Calu3 (cell line): ENCODE measurements at places on chromosomes 4 and X. TPM values are rescaled to one million over a fixed set of nuclear protein-coding genes. Genes with fewer than 3 reads are reported as not detected.

DNA sequence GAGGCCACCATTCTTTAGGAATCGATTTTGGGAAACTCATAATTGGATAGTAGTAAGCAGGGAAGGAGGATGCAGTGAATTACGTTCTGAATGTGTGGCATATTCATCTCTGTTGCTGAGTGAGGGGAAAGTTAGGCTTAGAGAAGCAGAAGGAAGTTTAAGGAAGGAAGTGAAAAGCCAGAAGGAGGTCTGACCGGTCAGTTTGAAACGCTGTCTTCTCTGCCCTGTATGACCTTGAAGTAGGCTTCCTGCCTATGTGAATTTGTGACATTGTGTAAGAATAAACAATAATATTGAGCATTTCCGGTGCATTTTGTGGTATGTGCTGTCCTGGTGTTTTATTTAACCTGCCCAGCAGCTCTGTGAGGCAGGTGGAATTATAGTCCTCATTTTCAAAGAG lies 67.3 kb downstream of the PDLIM5 start:
- DNase-seq = no peak

GRCh38 chr4:67929426-67929825 lies 33.9 kb downstream of the TMPRSS11A start:
- no peak for DNase-seq

DNA sequence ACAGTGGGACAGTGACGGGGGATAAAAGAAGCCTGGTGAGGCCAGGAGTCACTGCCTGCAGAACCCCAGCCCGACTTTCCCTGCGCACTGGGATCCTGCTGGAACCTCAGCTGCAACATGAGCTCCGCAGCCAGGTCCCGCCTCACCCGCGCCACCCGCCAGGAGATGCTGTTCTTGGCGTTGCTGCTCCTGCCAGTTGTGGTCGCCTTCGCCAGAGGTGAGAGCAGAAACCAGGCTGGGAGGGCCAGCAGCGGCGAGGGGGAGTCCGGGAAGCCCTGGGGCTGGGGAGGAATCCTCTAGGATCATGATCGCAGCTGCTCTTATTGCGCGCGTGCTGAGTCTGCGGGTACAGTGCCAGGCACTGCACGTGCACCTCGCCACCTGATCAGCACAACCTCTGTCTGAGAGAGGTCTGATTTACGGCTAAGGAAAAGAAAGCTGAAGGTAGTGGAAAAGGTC lies at the start of gene PF4V1:
Gene PF4V1, plus strand, starts transcription at position 51 of the 459 bp plus-strand sequence. Its CDS starts 67 bp downstream, at position 118.
- DNase-seq = no peak

- DNase-seq = no peak
These were observed 22.1 kb downstream of the TMEM131L start for GRCh38 chr4:153488006-153488891.

- no peak for DNase-seq
These were observed 1038.3 kb upstream of the SLIT2 start for GRCh38 chr4:19213388-19213787.

- DNase-seq = no peak
These were observed 85.9 kb downstream of the ZAR1 start for GRCh38 chr4:48575964-48576363.

- DNase-seq = no peak
These were observed 67.1 kb downstream of the DTHD1 start for GRCh38 chr4:36348403-36348938.

- no peak for DNase-seq
These were observed 91.5 kb upstream of the MAP9 start for GRCh38 chr4:155468282-155468681.

GRCh38 chr4:74975848-74976824 lies 43.2 kb downstream of the PARM1 start:
- no peak for DNase-seq

DNA sequence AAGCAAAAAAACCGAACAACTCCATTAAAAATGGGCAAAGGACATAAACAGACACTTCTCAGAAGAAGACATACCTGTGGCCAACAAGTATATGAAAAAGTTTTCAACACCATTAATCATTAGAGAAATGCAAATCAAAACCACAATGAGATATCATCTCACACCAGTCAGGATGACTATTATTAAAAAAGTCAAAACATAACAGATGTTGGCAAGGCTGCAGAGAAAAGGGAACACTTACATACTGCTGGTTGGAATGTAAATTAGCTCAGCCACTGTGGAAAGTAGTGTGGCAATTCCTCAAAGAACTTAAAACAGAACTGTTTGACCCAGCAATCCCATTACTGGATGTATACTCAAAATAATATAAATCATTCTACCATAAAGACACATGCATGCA lies 436.3 kb downstream of the KLHL13 start:
- no peak for DNase-seq

- DNase-seq = peak; percentile 57
These were observed 236.7 kb upstream of the PGRMC2 start for GRCh38 chr4:128524311-128524710.

DNA sequence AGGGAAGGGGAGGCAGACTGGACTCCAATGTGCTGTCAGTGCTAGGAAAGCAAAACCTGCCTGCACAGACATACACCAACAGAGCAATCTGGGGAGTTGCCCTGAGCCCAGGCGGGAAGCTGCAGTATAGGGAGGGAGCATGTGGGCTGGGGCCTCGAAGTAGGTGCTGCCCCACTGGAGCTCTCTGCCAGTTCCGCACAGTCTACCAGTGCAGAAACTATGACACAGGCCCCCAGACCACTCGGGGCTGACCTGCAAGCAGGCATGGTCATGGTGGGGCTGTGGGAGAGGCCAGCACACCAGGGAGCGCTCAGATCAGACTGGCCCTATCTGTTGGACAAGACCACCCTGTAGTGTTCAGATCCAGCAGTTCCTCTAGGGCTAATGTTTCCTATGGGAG lies 344.1 kb upstream of the TRAM1L1 start:
- DNase-seq = no peak

- no peak for DNase-seq
These were observed 16.8 kb downstream of the CLNK start for GRCh38 chr4:10667701-10668326.

DNA sequence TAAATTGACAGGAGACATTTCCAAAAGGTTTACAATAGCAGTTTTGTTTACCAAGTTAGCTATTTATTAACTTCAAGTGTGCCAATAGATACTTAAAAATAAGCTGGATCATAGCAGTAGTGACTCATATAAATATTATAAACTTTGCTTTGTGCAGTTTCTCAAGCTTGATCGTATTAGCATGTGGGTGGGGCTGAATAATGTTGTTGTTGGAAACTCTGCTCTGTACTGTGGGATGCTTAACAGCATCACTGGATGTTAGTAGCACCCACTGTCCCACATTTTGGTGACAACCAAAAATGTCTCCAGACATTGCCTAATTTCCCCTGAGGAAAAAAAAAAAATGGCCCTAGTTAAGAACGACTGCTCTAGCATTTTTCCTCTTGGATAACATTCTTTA lies 855.2 kb upstream of the ADGRL3 start:
- DNase-seq = no peak

GRCh38 chr4:14078326-14078725 lies 450.8 kb upstream of the BOD1L1 start:
- DNase-seq = no peak

DNA sequence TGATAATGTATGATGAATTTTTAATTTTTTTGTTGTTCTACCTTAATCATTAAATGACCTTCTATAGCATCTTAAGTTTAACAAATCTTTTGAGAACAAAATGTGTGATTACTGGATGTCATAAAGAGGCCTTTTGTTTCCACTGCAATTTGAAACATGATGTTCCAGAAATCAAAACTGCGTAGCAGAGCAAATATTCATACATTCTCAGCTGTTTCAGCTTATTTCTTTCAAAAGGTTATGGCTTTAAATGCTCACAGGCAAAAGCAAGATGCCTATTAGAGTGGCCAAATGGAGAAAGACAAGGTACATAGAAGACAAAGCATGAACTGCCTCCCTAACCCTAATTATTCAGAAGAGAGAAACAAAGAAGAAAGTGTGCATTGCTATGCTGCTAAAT lies 233.0 kb upstream of the SLC7A11 start:
- DNase-seq = no peak

- DNase-seq = no peak
These were observed 804.7 kb upstream of the NDST4 start for GRCh38 chr4:115918149-115918548.

GRCh38 chr4:8104491-8105305 lies 53.9 kb downstream of the ABLIM2 start:
- DNase-seq = no peak

DNA sequence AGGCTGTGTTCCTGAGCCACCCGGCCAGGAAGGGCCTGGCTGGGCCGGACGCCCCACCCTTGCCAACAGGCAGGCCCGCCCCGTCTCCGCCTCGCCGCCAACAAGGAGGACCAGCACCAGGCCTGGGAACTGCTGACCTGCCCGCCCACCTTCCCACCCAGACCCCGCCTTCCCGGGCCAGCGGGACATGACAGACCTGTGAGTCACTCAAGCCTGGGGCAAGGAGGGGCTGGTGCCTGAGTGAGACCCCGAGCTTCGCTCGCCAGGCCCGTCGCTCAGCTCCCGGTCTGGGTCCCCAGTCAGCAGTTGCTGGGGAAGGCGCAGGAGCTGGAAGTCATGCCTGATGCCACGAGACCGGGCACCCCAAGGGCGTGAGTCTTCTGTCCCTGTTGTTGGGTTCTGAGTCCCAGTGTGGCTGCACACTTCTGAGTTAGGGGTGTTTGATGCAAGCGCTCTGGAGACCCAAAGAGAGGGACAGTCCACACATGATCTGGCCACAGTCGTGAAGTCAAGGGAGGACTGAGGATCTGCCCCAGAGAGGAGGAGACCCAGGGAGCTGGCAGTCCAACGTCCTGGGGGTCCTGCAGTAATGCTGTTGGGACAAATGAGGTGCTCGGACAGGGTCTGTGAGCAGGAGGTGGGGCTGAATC lies at the start of gene DNASE1L1:
Gene DNASE1L1, minus strand, starts transcription at position 33 of the 650 bp plus-strand sequence. CDS start 3,686 bp downstream, outside the sequence.
- DNase-seq = peak; percentile 95

- no peak for DNase-seq
These were observed 7.6 kb upstream of the TBC1D19 start for GRCh38 chr4:26576231-26576739.

DNA sequence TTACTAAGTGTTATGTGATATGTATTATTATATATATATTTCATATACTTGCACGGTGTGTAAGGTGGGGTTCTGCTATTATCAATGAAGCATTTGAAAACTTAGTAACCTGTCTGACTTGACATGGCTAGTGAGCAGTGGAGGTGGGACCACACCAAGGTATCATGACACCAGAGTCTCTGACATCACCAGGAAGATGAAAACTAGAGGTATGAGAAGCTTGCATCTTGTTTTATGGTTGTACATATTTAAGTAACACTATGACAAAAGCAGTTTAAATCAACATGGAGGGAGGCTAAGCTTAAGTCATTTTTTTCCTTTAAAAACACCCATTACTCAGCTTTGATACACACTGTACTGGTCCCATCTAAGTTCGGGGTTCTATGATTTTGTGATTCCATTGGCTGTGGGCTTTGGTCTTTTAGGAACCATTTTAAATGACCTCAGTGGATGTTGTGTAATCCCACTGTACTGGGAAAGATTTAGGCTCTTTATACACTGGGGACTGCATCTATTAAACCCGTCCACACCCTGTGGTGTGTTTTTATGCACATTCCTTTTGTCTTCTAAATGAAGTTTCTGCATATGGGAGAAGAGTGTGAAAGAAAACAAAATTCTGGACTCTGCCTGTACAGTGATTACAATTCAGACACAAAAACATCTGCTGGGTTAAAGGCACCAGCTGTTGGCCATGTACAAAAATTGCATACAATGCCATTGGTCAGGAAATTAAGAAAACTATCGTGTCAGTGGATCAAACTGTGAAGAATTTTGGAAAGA lies 570.6 kb downstream of the SPRY1 start:
- no peak for DNase-seq

GRCh38 chrX:118513120-118513898 lies 17.7 kb downstream of the DOCK11 start:
- DNase-seq = no peak

- peak; percentile 15 for DNase-seq
These were observed 148.1 kb downstream of the NWD2 start for GRCh38 chr4:37392521-37393255.

DNA sequence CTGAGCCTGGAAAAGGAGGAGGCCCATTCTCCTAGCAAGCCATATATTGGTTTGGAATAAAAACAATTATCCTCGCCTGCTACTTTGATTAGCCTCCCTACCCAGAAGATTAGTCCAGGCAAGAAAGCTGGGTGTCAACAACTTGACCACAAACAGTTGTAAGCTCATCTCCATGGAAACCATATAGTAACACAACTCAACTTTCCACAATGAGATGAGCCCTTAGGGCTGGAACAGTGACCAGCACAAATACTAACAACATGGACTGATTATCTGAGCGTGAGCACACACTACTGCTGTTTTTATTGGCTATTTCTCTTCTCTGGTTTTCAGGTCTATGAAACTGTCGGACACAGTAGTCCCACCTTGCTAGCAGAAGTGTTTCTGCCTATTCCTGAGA lies 80.8 kb downstream of the CC2D2A start:
- no peak for DNase-seq

GRCh38 chr4:1204286-1204827 lies 32.0 kb upstream of the SPON2 start:
- no peak for DNase-seq

GRCh38 chr4:86614865-86615264 lies 20.8 kb downstream of the PTPN13 start:
- no peak for DNase-seq

DNA sequence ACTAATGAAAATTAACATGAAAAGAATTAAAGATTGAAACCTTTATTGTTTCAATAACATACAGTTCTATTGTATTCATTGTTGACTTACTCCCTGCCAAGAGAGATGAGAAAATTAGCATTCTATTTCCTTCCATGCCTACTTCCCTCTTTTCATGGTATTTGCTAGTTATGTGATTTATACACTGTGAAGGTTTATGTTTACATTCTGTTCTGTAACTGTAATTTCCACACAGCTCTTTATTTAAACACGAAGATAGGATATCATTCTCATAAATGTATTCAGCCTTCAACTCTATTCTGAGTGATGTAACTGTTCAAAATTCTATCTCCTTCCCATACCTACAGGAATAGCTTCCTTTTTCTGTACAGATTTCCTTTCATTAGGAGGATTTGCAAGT lies 6.6 kb downstream of the CCDC110 start:
- no peak for DNase-seq

DNA sequence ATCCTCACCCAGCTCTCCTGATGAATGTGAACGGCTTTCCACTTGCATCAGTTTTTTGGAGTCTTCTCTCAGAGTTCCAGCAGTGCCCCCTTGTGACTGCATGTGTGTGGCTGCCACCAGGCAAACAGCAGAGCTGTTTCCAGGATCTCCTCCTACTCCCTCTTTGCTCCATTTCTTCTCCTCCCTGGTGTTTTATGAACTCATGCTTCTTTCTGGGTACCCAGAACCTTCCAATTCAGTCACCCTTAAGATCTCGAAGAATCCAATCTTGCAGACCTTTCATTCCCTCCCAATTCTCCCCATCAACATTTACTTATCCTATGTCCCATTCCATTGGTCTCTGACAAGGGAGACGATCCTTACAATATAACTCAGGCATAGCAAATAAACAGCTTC lies 6.8 kb upstream of the TCEANC start:
- peak; percentile 71 for DNase-seq

GRCh38 chr4:95319169-95319568 lies 229.6 kb downstream of the UNC5C start:
- no peak for DNase-seq

The AKAP4 gene
- total RNA-seq = not detected in 2 replicates

The HMGB3 gene
- total RNA-seq = 99.4 and 143 TPM in 2 replicates

The EPGN gene
- total RNA-seq = 0.40 and 0.51 TPM in 2 replicates

The F11 gene
- 0.38 and 0.86 TPM in 2 replicates for total RNA-seq

The DNASE1L1 gene
- total RNA-seq = 28.8 and 30.6 TPM in 2 replicates

The NCAPG gene
- total RNA-seq = 26.9 and 35.3 TPM in 2 replicates

The HDX gene
- 8.3 TPM in 2 replicates for total RNA-seq

The UGT2B17 gene
- total RNA-seq = not detected in 2 replicates

The GAB1 gene
- 8.8 and 13.4 TPM in 2 replicates for total RNA-seq

The SAP30 gene
- 10.6 and 12.7 TPM in 2 replicates for total RNA-seq

The JCHAIN gene
- total RNA-seq = not detected in 2 replicates

The TMEM156 gene
- 10.4 and 14.1 TPM in 2 replicates for total RNA-seq

The XK gene
- total RNA-seq = 11.3 and 14.7 TPM in 2 replicates
